Jurkat, Clone E6-1 (cell line): ENCODE measurements at places on chromosomes 3 and 15.

DNA sequence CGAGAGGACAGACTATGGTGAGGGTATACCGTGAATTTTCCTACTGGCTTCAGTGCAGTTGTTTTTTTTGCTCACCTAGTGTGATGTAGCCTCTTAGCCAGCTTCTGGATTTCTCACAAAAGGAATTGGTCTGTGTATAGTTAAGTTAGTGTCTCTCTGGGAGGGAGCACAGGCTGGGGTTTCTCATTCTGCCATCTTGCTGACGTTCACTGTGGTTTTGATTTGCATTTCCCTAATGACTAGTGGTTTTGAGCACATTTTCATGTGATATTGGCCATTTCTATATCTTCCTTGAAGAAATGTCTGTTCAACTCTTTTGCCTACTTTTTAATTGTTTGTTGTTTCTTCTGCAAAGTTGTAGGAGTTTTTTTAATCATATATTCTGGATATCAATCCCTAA lies 2.2 kb upstream of the CD86 start:
- DNase-seq, result no peak

- no peak for DNase-seq
These were observed 17.8 kb downstream of the MAPKBP1 start for GRCh38 chr15:41792000-41792637.

- no peak for DNase-seq
These were observed 11.9 kb upstream of the SEMA6D start for GRCh38 chr15:47705281-47705997.

DNA sequence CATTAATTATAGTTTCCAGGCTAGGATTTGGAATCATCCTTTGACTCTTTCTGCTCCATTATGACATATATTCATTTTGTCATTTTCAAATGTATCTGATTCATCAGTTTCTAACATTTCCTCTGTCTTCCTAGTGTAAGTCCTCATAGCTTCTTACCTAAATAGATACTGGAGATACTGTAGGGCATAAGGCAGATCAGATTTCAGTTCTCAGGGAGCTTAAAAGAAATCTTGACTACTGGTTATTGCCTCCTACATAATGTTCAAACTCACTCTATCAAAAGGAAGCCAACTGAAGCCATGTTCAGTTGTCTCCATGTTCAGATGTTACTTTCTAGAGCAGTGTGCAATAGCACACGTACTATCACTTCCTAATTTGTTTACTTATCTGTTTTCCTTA lies 29.6 kb upstream of the CTDSPL2 start:
- no peak for DNase-seq

GRCh38 chr15:81807186-81807585 lies 238.6 kb downstream of the MEX3B start:
- no peak for DNase-seq
